ENCODE measurements at places on chromosomes 1 and 21.

DNA sequence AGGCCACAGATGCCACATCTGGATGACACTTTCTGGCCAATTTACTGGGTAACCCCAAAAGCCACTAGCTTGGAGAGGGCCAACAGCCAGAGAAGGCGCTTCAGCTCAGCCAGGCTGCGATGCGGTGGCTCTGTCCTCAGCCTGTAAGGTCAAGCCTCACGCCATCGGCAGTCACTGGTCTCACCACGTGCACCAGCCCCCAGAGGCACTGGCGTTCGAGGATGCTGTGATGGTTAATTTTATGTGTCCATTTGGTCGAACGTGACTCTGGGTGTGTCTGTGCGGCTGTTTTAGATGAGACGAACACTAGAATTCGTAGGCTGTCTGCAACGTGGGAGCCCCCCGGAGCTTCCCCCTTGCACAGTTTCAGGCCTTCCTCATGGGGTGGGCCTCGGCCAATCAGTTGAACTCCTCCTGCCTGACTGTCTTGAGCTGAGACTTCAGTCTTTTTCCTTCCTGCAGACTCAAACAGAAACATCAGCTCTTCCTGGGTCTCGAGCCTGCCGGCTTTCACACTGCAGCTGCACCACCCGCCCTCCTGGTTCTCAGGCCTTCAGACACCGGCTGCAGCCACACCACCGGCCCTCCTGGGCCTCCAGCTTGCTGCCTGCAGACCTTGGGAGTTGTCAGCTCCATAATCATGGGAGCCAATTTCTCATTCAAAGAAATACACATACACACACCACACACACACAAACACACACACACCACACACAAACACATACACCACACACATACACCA, 41.6 kb upstream of the SLC45A1 start:
- no peak for DNase-seq

- peak; percentile 38 for DNase-seq
Measured at GRCh38 chr1:110554871-110555801, 36.2 kb upstream of the KCNA10 start.

DNA sequence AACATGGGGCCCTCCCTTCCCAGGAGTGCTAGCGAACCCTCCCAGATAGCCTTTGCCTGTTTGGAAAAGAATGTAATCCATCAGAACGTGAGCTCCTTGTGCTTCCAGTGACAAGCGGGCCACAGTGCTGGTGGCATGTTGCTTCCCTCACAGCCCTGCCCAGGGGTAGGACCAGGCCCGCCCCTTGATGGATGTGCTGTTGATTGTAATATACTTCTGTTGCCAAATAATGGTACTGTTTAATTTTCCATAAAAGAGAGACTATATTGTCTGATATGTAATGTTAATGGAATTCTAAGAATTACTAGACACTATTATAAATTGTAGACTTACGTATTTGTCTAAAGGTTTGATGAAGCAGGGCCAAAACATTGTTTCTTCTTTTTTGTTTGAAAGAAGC, 16.4 kb downstream of the ATP5PO start:
- no peak for DNase-seq

GRCh38 chr1:86773341-86774288, 69.2 kb downstream of the SH3GLB1 start:
- no peak for DNase-seq

GRCh38 chr21:37763298-37763697, 153.0 kb downstream of the KCNJ6 start:
- DNase-seq: no peak

- no peak for DNase-seq
Measured at GRCh38 chr1:59857679-59858354, 43.1 kb downstream of the HOOK1 start.

DNA sequence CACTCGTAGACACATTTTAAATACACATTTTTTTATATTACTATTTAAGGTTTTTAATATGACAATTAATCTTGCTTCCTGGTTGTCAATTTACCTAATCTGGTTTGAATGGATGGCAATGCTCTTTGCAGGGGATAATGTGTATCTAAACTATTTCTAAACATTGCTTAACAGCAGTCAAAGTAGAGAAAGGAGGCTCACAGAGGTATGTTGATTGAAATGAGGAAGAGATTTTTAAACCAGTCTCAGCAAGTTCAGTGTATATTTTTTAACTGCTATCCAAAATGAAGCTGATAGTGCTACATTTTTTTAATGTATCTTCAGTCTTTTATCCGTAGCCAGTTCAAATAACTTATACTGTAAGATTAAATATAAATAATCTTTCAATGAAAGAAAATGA, 17.4 kb downstream of the FMO1 start:
- DNase-seq: no peak

- DNase-seq: no peak
Measured at GRCh38 chr1:91997607-91998195, 32.1 kb upstream of the EPHX4 start.

GRCh38 chr1:167369933-167370332, 148.4 kb downstream of the CD247 start:
- no peak for DNase-seq

DNA sequence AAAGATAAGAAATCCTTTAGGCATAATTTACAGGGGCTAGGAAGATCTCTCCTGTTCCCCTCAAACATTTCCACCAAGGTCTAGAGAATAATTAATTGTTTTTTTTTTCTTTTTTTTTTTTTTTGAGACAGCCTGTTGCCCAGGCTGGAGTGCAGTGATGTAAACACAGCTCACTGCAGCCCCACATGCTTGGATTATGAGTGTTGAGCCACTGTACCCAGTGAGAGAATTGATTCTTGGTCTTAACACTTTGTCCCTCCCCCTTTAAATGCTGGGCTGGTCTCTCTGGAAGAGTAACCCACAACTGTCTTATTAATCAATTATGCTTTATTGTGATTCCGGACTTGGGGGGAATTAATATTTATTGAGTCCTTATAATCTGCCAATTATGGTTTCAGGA, 33.4 kb downstream of the ATF3 start:
- DNase-seq: no peak

GRCh38 chr1:165117482-165117881, 239.0 kb downstream of the LMX1A start:
- DNase-seq: no peak

- no peak for DNase-seq
Measured at GRCh38 chr21:38434913-38435533, 63.3 kb downstream of the ERG start.

DNA sequence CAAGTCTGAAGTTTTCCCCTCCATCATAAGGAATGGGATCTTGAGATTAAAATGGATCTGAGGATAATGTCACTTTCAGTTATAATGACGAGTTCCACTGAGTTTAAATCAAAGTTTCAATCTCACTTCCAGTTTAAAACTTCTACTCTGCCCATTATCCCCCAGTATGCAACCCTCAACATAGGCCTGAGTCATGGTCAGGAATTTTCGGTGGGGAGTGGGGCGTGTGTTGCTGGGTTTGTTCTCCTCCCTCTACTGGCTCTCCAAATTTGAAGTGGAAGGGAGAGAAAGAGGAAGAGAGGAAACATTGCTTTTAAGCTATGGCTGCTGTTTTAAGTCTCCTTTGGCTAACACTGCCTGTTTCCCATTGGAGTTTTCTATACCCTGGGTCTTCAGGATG, 152.9 kb downstream of the TM2D1 start:
- no peak for DNase-seq

DNA sequence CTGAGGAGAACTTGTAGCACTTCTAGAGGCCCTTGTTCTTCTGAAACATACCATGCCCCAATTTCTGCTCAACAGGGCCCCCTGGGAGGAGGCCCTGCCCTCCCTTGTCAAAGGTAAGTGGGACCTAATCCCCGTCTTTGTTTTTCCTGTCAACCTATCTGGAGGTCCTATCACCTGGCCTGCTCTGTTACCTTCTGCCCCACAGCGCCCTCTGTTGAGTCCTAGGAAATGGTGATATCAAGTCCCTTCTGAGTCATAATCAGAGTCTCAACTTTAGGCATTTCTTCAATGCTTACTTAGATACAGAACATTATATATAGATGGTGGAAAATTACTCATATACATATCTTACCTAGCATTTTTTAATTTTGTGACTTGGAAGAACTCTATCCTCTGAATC, 28.2 kb upstream of the FCRL4 start:
- DNase-seq: no peak

DNA sequence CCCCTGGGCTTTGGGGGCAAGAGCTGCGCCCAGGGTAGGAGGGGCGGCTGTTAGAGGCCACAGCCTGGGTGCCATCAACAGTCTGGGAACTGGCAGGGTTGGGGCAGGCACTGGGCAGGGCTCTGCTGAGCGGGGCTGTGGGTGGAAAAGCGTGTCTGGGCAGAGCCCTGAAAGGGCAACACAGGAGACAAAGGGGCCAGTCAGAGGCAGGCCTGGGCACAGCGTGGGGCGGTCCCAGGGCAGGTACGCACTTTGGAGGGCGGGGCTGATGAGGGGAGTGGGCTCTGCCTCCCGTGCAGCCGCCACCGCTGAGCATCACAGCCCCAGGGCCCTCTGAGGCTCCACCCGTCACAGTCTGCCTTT, 13.9 kb downstream of the CELSR2 start:
- DNase-seq: no peak

DNA sequence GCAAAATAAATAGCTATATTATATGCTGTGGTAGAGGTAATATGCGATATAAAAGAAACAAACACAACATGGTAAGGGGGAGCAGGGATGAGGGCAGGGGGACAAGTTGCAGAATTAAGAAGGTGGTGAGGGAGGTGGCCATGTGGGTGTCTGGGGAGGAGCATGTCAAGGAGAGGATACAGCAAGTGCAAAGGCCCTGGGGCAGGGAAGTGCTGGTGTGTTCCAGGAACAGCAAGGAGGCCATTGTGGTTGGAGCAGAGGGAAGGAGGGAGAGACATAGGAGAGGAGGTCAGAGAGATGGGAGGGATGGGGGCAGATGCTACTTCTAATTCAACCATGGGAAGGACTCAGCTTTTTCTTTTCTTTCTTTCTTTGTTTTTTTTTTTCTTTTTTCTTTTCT, 161.2 kb upstream of the IGSF21 start:
- no peak for DNase-seq

DNA sequence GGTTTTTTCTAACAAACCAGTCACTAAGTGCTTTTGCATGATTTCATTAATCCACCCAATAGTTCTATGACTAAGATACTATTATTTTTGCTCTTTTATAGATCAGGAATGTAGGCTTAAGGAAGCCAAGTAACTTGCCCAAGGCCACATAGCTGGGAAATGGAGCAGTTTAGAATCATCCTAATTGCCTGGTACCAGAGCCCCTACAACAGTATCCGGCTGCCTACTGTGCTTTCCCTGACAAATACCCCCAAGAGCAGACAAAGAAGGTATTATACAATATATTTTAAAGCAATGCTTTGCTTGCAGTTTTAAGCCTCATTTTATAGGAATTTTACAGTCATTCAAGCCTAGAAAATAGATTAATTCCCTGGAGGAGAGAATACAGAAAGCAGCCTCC, 45.5 kb upstream of the RASAL2 start:
- no peak for DNase-seq

- no peak for DNase-seq
Measured at GRCh38 chr1:107683191-107683657, 281.8 kb downstream of the VAV3 start.

DNA sequence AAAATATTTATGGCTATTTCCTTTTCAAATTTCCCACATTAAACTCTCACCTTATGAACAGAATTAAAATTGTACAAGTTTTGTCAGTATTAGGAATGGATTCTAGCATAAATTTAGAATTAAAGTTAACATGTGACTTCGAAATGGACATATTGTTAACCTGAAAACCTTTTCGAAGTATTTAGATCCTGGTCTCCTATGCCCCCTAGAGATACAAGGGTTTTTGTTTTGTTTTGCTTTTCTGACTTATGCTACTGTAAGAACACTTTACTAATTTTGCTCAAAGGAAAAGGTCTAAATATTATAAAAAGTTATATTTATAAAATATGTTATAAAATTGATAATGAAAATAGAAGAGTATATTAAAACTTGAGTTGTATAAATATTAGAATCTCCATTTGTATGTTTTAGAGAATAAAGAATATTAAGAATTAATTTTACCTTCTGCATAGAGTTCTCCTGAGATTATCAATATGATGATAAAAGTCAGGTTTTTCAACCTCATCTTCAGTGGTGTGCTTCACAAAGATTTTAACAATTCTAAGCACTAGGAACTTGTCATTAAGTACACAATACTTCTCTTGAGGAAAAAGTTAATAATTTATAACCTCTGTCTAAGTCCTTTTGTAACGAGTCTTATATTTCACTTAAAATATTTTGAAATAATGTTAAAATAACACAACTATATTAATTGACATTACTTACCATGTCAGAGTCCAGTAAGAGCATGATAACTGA, at the start of gene F13B:
Gene F13B (minus strand): TSS at position 542 of the 738 bp plus-strand sequence. CDS start 37 bp downstream, at position 505.
- no peak for DNase-seq

- no peak for DNase-seq
Measured at GRCh38 chr1:90899263-90899662, 122.6 kb downstream of the ZNF644 start.

DNA sequence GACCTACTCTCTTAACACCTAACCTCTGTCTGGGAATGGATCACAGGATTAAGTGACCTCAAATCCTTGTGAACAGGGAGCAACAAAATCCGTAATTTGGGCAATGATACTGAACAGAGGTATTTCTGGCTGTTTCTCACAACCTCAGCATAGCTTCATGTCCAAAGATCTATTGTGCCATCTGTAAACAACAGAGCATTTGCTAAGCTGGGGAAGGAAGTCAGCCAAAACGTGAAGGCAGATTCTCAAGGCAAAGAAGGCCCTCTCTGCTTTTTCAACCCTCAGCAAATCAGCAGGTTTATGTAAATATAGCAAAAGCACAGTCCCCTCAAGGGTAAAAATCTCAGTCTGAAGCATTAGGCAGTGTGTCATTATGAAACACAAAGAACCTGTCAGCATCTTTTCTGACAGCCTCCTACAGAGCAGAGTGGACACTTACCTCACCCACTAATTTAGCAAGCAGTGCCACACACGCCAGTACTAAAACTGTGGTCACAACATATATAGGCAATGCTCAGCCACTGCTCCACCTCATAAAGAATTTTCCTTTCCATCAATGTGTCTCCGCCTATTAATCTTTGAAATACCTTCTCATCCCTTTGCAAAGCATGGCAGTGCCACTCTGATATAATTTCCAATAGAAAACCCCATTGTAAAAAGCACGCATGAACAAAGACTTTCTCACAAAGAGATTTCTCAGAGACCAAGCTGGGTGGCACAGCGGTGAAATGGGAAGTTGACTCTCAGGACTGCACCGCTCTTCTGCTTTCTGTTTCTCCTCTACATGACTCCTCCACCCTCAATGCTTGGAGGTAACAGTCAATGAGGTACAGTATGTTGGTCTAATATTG, 188.0 kb downstream of the RERE start:
- no peak for DNase-seq

GRCh38 chr1:108045460-108045859, 80.5 kb upstream of the VAV3 start:
- DNase-seq: no peak

- no peak for DNase-seq
Measured at GRCh38 chr1:200242110-200243041, 167.5 kb downstream of the ZNF281 start.

GRCh38 chr21:15671188-15671587, 58.6 kb upstream of the USP25 start:
- no peak for DNase-seq

All from stimulated activated CD4-positive, alpha-beta T cell treated with anti-CD3 and anti-CD28 coated beads, Interleukin-1b, Interleukin-23, amount 100 ng/mL, for 1 hour (primary cell).